ENCODE measurements at places on chromosomes 12 and 14.

GRCh38 chr12:94558612-94559011 is 91.7 kb downstream of the TMCC3 start:
- no peak for DNase-seq

DNA sequence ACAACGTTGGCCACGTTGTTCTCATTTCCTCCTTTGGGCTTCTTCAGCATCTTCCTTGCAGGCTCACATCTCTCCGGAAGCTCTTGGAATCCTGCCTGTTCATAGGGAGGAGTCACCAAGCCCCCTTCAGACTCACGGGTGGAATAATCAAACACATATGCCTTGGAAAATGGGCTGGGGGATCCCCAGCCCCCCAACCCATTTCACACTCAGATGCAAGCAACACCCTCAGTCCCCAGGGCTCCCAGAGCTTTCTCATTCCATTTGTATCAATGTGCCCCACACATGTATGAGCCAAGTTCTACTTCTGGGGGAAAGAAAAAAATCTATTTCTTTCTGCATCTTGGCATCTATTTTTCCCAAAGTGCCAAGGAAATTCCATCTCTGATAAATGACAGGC is 33.1 kb downstream of the WSCD2 start:
- DNase-seq, result no peak

DNA sequence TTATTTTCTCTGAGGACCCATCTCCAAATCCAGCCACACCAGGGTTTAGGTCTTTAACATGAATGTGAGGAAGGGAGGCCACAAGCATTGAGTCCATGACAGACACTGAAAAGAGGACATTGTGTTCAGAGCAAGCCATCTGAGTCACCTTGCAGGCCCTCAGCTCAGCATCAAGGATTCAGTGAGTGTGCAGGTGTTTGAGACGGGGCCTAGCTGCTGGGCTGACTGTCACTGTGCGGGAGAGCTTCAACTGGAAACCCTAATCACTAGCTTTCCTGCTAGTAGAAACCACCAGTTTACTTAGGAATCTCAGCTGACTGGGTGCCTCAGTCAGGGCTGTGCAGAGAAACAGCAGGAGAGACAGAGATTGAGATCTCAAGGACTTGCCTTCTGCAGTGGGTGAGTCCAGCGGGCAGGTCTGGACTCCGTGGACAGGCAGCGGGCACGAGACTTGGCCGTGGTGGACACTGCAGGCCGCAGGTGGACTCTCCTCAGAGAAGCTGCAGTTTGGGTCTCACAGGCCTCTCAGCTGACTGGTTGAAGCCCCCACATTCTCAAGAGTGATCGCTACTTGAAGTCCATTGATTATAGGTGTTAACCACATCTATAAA is 86.1 kb upstream of the DYNC1H1 start:
- DNase-seq, result no peak

- no peak for DNase-seq
Observed at GRCh38 chr14:44162197-44162596, 344.9 kb downstream of the FSCB start.

DNA sequence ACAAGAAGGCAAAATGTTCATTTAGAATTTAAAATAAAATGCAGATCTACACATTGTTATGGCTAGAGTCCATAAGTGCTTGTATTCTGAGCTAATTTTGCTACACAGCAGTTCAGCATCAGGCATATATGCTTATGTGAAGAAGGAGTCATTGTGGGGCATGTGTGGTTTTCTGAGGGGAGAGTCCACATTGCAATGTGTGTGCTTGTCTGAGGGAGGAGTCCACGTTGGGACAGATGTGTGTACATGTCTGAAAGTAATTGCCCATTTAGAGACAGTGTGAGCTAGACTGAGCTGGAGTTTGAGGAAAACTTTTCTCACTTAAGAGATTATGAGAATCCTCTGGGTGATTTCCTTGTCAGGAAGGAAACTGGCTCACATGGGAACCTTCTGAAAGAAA is 767.9 kb downstream of the TMEM121 start:
- no peak for DNase-seq

DNA sequence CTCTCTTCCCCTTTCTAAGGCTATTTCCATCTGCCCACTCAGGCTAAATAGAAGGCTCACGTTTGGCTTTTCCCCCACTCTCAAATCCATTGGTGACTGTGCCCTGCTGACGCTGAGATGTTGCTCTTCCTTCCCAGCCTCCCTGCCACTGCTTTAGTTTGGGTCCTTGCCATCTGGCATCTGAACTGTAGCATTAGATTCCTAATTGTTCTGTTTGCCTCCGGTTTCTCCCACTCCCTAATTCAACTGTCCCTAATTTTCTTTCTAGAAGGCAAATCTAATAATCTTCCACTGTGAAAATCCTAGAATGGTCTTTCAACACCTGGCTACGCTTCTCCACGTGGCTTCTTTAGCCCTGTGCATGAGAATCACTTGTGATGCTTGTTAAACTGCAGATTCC is 37.6 kb upstream of the SMOC1 start:
- no peak for DNase-seq

DNA sequence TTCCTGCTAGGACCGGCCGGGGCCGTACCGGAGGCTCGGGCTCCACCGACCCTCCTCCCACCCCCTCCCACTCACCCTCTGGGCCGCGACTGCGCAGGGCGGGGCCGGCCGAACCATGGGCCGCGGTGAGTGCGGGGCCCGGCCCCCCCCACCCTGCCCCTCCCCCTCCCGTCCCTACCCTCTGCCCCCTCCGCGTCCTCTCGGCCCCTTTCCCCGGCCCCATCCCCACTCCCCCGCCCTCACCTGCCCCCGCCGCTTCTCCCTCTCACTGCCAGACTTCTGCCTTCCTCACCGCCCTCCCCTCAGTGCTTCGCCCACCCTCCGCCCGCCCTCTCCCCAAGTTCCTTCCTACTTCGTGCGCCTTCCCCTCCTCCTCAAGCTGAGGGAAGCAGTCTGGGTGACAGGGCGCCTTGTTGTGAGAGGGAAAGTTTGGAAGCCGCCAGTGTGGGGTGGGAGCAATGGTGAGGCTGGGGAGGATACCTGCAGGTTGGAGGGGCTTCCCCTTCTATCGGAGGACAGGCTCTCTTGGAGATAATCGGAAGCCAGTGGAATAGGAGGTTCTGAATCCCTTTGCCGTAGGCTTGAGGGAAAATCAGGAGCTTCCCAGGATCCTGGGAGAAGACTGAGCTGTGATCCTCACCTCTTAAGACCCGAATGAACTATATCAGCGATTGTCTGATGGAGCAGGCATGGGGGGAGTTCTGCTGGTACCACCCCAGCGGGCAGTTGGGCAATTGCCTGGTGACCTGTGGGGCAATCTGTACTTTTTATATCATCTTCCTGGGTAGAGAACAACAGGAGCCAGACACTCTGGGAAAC is 472 bp downstream of the MBD6 start:
- DNase-seq, result no peak

GRCh38 chr14:105303949-105304348 is 3.1 kb upstream of the BRF1 start:
- DNase-seq, result no peak

DNA sequence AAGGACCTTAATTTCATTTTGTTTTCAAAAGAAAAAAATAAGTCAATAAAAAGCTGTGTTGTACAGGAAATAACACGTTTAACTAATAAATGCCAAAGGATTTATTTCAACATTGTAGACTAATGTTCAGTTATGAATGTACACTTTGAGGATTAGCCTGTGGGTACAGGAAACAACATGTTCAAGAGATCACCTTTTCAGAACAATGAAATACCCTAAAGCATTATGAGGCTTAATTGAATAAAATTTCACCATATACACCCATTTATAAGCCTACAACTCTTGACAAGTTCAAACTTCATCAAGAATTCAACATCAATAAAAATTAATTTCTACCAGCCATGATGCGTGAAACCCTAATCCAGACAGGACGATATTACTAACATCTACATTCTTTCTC is 56.6 kb upstream of the SLC6A15 start:
- no peak for DNase-seq

DNA sequence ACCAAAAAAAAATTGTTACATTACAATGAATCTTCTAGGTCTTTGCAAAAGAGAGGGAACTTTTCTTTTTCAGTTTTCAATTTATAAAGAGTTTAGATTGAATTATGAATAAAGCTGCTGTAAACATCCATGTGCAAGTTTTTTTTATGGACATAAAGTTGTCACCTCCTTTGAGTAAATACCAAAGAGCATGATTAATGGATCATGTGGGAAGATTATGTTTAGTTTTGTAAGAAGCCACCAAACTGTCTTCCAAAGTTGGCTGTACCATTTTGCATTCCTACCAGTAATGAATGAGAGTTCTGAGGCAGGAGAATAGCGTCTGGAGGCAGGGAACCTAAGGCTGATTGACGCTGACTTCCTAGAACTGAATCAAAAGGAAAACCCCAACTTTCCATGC is 30.2 kb downstream of the LEMD3 start:
- DNase-seq, result no peak

DNA sequence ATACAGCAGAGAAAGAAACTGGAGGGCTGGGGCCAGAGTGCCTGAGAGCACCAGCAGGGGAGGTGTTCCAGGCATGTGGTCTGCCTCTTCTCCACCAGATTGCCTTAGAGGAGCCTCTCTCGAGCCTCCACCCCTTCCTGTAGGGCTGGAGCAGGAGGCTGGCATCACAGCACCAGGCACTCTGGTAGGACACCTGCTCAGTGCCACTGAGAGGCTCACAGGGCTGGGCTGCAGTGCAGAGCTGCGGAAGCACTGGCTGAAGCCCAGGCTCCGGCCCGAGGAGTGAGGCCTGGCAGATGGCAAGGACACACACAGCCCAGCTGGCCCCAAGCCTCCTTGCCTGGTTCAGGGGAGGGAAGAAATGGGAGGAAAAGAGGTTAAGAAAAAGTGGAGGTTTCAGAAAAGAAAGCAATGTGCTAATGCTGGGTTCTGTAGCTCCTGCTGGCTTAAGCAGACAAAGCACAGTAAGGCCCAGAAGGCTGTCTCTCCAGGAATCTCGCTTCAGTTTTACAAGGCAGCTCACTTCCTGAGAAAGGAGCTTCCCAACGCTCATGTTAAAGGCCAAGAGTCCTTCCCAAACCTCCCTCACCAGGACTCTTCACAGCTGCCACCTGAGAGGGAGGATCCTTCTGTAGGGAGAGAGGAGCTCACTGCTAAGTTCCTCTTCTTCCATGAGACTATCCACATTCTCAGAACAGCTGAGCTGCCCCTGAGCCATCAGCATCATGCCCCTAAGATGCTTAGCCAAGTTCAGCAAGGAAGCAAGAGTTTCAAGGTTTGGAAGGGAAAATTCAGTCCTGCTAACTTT is 23.8 kb downstream of the SPTB start:
- no peak for DNase-seq

DNA sequence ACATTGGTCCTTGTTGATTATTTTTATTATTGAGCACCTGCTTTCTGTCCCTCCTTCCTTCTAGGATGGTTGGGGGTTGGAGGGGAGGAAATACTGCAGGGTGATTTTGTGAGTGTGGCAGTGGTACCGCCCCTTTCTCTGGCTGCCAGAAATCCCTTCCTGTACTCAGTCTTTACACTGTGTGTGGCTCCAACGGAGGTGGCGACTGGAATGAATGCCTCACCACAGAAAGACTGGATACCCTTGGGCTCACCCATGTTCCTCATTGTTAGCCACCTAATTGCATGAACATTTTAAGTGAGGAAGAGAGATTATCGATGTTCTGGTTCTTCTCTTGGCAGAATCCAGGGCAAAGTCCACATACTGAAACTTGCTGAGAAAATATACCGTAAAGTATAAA is 272.0 kb upstream of the E2F7 start:
- DNase-seq, result no peak

- no peak for DNase-seq
Observed at GRCh38 chr14:95531969-95532368, 2.9 kb upstream of the GLRX5 start.

- DNase-seq, result no peak
Observed at GRCh38 chr12:11954181-11954580, 116.6 kb upstream of the BCL2L14 start.

DNA sequence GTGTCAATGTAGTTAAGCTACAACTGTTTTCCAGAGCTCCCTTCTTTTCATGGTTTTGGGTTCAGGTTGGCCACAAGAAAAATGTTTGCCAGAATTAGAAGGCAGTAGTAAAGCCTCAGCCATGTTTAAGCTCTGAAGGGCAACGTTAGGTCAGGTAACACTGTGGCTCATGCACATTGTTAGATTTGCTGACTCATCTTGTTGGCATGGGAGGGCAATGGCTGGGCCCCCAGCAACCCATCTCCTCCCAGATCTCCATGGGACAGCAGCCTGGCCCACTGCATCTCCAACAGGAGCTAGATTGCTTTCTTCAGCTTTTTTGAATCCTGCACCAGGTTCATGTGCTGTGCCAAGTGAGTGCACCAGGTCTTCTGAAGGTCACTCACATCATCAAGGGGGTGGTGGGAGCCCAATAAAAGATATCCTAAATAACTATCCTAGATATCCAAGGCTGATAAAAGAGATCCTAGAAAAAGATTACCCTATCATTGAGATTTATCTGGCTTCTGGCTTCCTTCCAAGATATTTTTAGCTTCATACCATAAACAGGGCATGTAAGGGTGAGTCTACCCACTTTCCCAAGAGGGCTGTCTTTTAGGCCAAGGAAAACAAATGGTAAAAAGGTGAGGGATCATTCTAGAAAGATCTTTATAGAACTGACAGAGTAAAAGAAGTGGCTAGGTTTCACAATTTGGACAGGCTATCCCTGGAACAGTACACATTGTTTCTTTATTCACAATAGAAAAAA is 28.9 kb downstream of the PTGER2 start:
- no peak for DNase-seq

- peak; percentile 97 for DNase-seq
Observed at GRCh38 chr12:68364893-68365725, 32.9 kb upstream of the MDM1 start.

Measured in BJ (cell line).